ENCODE measurements at places on chromosomes 13 and 19.

DNA sequence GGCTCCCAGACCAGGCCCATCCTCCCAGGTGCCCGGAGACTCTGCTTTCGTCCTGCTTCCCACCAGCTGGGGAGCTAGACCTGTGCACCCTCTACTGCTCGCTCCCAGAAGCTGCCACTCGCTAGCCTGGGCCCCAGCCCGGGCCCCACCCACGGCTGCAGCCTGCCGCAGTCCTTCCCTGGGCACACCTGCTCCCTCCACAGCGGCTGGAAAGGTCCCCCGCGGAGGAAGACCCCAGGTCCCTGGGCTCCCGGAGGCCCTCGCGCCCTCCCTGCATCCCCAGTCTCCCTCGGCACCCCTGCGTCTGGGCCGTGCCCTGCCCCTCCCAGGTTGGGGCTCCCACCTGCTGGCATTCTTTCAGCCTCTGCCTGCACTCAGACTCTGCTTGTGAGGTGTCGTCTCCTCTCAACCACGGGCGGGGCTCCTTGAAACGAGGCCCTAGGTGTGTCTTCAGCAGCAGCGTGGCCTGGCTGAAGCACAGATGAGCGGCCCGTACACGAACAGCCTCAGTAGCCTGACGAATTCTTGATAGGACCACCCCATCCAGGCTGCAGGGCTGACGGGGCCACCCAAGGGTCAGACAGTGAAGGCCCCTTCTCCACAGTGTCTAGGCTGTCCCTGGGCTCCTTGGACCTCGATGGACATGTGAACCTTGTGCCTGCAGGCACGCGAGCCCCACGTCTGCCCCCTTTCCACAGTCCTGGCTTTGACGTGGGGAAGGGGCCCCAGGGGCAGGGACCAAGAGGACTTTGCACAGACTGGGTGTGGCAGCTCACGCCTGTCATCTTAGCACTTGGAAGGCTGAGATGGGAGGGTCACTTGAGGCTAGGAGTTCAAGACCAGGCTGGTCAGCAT is 27.9 kb downstream of the DOT1L start:
- DNase-seq: no peak

DNA sequence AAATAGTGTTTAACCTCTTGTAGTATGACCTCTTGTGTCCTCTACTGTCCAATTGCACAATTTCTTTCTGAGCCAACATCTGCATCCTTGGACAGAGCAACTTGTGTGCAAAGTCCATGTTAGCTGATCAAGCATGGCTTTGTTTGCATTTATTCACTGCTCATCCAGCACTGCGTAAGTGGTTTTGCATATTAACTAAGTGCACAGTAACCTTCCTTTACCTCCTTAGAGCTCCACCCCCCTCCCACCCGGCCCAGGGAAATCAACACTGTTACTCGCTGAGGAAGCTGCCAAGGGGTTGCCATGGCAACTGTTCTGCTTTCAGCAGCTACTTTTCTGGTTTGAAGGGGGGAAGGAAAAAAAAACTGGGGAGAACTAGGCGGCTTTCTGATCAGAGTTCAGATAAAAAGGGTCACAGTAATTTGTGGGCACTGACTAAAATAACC is 153.5 kb upstream of the KLF12 start:
- DNase-seq: peak; percentile 76

- no peak for DNase-seq
Observed at GRCh38 chr13:50676602-50677001, 166.9 kb downstream of the DLEU7 start.

GRCh38 chr13:102495663-102496062 is 93.8 kb upstream of the FGF14 start:
- no peak for DNase-seq

DNA sequence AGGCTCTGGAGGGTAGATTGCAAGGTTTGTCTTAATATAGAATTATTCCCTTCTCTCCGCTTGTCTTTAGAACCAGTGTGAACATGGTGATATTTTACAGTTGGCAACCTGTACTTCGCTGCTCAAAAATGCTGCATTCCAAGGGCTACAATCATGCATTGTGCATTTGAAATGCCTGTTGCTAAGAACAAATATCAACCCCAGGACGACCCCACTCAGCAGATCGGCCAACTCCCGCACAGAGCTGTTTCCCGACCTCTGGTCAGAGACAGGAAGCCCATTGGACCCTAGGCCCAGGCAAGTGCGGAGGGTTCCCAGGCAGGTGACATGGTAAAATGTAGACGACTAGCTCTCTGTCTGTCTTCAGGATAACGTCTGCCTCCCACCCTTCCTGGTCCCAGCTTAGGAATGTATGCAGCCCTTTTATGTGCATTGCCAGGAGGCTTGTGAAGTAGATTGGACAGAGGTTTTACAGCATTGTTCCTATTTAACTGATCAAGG is 263.5 kb downstream of the FOXO1 start:
- no peak for DNase-seq

DNA sequence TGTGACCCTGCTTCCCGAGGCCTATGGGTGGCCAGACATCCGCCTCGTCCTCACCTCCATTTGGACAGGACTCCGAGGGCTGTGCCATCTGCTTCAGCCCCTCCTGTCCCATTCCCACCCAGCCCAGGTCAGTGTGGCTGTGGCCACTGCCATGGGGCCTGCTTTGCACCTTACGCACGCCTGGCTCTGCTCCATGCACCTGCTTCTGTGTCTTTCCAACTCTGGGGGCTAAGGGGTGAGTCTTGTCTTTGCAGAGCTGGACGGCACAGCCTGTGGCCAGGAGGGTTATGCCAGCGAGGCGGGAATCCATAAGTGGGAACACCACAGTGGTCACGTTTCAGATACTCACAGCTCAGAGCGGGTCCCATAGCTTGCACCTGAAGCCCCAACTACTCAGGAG is 5.2 kb upstream of the ZNF554 start:
- no peak for DNase-seq

- no peak for DNase-seq
Observed at GRCh38 chr19:2720777-2721569, at the start of gene DIRAS1. DIRAS1 (minus strand) TSS chr19:2721372; CDS start chr19:2717806, 3,566 bp downstream.

DNA sequence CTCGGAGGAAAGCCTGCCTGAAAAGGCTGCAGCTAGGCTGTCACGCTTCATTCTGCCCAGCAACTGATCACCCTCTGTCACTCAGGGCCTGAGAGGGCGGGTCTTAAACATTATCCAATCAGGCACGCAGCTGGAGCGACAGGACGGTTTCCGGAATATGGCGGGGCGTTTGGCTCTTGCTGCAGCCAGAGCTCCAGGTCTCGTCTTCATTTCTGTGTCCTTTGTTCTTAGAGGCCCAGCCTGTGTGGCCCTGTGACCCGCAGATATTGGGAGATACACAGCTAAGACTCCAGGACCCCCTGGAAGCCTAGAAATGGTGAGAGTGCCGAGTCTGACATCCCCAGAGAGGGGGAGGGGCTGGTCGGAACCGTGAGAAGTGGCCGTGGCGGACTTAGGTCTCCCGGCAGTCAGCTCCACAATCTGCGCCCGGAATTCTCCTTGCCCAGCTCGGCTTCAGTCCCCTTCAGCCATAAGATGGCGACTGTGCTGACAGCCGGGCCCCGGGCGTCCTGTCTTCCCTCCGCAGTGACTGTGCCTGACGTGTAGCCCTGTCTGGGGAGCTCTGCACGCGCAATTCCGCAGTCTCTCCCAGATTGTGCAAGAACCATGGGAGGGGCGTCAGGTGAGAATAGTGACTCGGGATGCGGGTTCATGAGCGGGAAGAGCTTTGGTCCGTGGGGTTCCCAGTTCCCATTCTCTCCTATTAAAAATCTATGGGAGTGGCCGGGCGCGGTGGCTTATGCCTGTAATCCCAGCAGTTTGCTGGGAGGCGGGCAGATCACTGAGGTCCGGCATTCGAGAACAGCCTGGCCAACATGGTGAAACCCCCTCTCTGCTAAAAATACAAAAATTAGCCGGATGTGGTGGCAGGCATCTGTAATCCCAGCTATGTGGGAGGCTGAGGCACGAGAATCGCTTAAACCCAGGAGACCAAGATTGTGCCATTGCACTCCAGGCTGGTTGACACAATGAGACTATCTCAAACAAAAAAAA is at the start of gene ZNF429:
TSS of gene ZNF429 (plus strand) at position 144 of the 993 bp plus-strand sequence. CDS start at position 314, 170 bp downstream.
- peak; percentile 85 for DNase-seq

DNA sequence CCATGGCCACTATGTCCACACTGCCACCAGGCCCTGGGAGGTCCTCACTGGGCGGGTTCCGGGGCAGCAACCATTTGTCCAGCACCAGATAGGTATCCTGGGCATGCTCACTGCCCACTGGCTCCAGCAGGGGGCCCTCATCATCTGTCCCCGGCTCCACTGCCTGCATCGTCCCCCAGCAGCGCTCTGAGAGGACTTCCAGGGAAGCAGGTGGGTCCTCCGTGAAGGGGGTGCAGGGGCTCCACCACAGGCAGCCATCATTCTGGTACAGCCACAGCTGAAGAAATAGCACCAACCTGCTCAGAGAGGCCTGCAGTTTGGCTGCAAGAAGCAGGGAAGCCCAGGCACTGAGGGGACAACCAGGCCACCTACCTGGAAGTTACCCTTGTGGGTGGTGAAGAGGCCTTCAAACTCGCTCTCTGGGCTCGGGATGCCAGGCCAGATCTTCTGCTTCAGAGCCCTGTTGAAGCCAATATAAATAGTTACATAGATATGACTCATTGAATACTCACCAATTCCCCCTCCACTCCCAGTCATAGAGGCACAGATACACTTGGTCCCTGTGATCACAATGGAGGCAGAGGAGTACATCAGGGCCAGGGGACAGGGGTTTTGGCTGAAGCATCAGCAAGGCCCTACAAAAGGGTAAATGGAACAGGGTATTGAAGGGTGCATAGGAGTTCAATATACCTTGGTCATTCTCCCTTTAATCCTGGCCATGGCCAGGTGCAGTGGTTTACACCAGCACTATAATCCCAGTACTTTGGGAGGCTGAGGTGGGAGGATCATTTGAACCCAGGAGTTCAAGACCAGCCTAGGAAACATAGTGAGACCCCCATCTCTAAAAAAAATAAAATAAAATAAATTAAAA is 4.1 kb downstream of the SWSAP1 start:
- no peak for DNase-seq

- no peak for DNase-seq
Observed at GRCh38 chr13:31950111-31950815, 81.3 kb upstream of the FRY start.

- no peak for DNase-seq
Observed at GRCh38 chr19:1955171-1956121, 14.5 kb downstream of the CSNK1G2 start.

DNA sequence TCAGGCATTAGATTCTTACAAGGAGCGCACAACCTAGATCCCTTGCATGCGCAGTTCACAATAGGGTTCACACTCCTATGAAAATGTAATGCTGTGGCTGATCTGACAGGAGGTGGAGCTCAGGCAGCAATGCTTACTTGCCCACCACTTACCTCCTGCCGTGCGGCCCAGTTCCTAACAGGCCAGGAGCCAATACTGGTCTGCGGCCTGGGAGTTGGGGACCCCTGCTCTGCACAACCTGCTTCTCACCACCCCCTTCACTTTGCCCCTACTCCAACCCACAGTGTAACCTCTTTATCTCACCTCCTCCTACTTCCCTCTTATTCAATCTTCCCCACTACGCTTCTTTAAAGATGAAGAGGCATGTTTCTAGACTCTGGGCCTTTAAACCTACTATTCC is 240.2 kb downstream of the RGCC start:
- DNase-seq: no peak

DNA sequence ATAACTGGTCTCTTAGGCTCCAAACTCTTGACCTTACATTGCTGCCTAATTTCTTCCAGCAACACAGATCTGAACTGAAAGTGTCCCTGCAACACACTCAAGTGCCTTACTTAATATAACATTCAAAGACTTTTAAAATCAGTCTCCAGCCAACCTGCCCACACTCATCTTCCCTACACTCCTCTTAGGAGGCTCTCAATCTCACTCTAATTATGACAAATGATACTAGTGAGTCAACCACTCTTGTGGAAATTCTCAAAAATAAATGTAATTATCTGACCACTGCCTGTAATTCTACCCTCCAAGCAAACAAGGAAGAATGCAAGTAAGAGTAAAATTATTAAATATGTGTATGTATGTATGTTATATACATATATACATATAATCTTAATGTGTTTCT is 348.1 kb upstream of the MIR17HG start:
- no peak for DNase-seq

DNA sequence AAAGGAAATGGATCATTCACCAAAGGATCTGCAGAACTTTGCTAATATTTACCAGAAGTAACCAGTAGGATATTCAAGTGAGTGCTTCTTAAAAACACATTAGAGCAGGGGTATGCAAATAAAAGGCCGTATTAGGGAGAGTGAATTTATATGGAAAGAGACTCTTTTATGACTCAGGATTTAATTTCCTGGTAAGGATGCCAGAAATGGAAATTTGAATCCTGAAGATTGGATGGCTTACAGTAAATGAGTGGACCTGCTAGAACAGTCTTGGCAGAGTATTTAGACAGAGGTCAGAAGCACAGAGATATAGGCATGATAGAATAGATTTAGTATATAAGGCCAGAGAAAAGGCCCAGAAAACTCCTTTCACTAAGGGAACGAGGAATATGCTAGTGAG is 201.6 kb downstream of the SLITRK5 start:
- DNase-seq: no peak

GRCh38 chr19:35736913-35737886 is 5.1 kb downstream of the IGFLR1 start:
- no peak for DNase-seq

DNA sequence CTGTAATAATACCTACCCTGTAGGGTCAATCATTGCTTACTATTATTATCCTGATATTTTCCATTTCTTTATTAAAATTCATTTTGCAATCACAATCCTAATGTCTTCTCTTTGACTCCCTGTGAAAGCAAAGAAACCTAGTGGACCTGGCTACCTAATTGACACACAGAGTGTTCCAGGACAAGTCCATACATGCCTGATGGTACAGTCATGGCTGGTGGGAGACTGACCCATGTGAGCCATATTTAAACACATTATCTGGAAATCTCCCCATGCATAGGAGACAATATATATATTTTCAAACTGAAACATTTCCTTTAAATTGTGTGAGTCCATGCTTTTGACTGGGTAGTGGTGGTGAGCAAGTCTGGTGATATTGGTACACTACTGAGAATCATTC is 230.6 kb upstream of the DACH1 start:
- DNase-seq: no peak

Measured in stimulated activated CD4-positive, alpha-beta T cell treated with anti-CD3 and anti-CD28 coated beads, Interleukin-2, amount 100 ng/mL, for 4 hours (primary cell).